ENCODE measurements at places on chromosomes 2 and 18.

DNA sequence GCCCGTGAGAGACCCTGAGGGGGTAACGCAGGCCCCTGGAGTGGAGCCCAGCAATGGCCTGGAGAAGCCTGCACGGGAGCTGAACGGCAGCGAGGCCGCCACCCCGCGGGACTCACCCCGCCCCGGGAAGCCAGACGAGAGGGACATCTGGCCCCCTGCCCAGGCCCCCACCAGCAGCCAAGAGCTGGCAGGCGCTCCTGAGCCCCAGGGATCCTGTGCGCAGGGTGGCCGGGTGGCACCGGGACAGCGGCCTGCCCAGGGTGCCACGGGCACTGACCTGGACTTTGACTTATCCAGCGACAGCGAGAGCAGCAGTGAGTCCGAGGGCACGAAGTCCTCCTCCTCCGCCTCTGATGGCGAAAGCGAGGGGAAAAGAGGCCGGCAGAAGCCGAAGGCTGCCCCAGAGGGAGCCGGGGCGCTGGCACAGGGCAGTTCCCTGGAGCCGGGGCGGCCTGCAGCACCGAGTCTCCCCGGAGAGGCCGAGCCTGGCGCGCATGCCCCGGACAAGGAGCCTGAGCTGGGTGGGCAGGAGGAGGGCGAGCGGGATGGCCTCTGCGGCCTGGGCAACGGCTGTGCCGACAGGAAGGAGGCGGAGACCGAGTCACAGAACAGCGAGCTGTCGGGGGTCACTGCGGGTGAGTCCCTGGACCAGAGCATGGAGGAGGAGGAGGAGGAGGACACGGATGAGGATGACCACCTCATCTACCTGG, 35.1 kb downstream of the CTDP1 start:
- no peak for DNase-seq

GRCh38 chr18:72107647-72108383, 436.3 kb downstream of the CBLN2 start:
- peak; percentile 21 for DNase-seq

DNA sequence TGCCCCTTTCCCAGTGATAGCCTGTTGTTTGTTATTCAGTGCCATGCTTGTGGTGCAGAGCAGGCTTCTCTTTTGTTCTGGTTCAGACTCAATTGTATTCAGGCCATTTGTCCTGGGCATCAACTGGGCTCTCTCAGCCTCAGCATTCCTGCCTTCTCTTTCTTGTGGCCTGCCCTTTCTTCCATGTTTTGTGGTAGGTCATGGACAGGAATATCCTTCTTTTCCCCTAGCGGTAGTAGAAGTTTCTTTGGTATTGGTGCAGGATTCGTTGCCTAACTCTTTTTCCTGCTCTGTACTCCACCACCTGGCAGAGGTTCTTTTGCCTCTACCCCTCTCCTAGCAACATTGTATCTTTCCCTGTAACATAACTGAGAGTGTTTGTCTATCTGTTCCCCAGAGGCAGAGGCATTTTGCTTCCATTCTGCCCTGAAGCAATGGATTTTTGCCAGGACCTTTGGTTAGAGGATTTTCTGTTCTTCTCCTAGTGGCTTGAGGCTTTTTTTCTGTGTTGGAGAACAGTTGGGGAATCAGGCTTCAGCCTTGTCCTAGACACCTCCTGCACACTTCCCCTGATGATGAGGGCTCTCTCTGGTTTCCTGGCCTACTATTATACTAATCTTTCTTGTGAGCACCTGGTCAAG, 68.5 kb downstream of the NCOA1 start:
- peak; percentile 10 for DNase-seq

GRCh38 chr2:200943527-200944105, 19.8 kb downstream of the ORC2 start:
- DNase-seq: no peak

- DNase-seq: no peak
These were observed 20.5 kb downstream of the GYPC start for GRCh38 chr2:126676221-126677175.

DNA sequence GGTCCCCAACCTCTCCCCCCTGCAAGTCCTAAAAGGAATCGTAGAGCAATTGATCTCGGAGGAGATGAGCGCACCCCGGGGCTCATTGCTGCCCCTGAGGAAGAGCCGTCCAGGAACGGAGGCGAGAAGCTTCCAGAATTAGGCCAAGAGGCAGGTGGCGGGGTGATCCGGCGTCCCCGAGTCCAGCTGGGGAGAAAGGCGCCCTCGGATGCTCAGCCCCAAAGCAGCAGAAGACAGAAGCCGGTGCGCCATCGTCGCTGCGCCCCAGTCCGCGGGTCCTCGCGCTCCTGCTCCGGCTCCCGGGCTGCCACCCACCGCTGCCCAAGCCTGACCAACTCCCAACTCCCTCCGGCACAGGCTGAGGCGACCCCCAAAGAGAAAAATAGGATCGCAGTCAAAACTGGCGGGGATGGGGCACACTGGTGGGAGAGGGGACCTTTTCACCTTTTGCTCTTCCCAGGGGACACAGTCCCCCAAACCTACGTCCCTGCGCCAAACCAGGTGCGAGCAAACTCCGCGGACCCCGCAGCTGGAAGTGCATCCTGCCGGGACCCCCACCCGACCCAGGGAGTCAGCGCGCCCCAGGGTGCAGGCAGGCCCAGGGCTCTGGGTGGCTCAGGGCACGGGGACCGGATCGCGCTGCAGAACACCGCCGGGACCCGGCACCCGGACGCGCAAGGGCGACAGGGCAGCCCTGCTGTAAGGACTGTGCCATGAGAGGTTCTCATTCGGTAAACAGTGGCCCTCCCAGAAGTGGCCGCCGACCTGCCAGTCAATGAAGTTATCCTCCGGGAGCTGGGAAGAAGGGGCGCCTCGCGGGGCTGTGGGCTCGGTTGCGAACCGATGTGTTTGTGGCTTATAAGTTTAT, 8.4 kb upstream of the MEIS1 start:
- no peak for DNase-seq

- DNase-seq: no peak
These were observed 19.0 kb upstream of the KLF7 start for GRCh38 chr2:207184768-207185167.

DNA sequence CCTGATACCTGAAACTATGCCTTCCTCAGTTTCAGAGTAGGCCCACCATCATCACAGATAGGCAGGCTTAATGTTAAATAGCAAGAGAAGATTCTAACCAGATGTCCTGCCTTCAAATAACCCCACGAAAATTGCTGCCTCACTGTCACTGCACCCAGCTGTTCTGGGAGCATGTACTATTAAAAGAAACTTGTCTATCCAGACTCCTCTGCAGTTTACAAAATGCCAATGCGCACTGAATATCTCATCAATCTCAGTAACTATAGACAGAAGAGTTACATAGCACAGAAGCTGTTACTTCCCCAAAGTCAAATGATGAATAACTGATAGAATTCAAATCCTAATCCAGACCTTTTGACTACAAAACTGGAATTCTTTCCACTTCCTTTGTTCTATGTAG, 43.9 kb downstream of the WDR75 start:
- no peak for DNase-seq

DNA sequence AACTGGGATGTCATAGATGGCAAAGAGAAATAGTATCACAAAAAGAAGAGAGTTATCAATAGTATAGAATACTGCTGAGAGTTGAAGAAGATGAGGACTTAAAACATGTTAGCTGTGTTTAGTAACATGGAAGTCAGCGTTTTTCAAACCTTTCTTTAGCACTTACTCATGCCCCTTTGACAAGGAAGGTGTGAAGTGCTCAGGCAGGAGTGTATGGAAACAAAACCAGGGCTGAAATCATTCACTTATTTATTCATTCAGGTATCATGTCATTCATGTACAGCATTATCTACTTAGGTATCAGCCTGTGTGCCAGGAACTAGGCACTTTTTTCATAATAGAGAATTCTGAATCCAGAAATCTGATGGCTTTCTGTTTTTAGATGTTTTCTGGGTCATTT, 27.2 kb downstream of the CD28 start:
- no peak for DNase-seq

DNA sequence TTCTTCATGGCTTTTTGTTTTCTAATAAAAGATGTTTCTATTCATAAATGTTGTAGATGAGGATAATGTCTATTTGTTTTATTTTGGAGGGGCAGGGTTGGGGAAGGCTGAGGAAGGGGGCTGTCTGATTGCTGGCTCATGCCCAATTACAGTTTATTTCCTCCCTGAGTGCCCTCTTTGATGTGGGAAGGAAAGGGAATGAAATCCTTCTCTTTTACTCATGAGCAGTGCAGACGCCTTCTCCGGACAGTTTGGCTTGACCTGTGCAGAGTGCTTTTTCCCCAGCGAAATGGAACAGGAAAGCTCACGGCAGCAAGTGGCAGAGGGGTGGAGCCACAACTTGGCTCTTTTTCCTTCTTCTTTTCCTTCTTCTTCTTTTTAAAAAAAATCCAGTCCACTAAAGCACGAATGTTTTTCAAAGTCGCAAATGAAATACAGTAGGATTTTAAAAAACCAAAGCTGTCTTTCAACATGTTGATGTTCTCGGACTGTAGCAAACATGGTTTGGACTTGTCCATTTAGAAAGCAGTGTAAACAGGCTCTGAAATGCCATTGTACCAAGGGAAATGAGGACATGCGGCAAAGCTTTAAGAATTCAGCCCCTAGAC, 34.5 kb downstream of the RAB31 start:
- DNase-seq: peak; percentile 72

GRCh38 chr2:2621855-2622254, 290.8 kb upstream of the MYT1L start:
- DNase-seq: no peak

Measured in midbrain (tissue), 1 donor.